Activated CD8-positive, alpha-beta memory T cell treated with anti-CD3 and anti-CD28 coated beads, Interleukin-2, amount 50 U/mL, for 4 hours (primary cell): ENCODE measurements at places on chromosomes 2 and 18.

GRCh38 chr2:79887747-79888374, 375.0 kb downstream of the CTNNA2 start:
- no peak for DNase-seq

GRCh38 chr2:12858786-12859185, 142.1 kb downstream of the TRIB2 start:
- no peak for DNase-seq

- DNase-seq = no peak
Measured at GRCh38 chr2:179619947-179620467, 241.4 kb downstream of the ZNF385B start.

DNA sequence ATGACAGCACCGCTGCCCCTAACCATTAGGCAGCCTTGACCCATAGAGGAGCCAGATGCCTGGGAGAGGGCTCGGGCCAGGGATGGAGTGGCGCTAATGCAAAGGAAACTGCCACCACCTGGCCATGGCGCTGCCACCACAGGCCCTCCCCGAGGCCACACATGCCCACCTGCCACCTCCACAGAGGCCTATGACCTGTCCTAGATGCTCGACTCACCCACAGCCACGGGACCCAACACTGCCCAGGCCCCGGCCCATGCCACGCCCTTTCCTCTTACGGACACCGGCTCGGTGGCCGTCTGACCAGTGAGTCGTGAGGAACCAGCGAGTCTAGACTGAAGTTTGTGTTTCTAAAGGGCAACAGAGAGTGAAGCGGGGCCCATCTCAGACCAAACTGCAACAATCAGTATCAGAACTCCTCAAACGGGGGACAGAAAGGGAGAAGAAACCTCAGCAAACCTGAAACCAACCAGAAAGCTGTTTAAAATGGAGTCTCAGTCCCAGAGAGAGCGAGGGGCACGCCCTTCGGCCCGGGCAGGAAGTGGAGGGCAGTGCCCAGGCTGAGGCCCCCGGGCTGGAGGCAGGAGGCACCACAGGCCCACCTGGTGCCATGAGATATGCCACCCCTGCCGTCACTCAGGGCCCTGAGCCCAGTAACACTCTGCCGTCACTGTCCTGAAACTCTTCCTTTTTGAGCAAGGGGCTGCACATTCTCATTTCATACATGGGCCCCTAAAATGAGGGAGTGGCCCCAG, 711 bp downstream of the GPR17 start:
- no peak for DNase-seq

DNA sequence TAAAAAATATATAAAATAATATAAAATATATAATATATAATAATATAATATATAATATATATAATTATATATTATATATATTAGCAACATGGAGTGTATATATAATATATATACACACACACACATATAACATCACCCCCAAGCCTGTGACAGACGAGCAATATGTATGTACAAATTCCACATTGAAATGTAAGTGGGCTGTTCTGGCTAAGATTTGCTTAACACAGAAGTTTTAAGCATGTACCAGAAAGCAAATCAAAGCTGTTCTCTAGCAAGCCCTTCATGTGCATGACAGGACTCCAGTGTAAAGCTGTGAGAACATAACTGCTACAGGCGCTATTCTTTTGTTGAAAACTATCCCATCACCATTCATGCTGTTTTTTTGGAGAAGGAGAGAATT, 261.7 kb upstream of the TNP1 start:
- no peak for DNase-seq

GRCh38 chr2:54457323-54458023, 1.3 kb downstream of the SPTBN1 start:
- DNase-seq = no peak

- no peak for DNase-seq
Measured at GRCh38 chr2:8487461-8487932, 194.4 kb upstream of the ID2 start.

DNA sequence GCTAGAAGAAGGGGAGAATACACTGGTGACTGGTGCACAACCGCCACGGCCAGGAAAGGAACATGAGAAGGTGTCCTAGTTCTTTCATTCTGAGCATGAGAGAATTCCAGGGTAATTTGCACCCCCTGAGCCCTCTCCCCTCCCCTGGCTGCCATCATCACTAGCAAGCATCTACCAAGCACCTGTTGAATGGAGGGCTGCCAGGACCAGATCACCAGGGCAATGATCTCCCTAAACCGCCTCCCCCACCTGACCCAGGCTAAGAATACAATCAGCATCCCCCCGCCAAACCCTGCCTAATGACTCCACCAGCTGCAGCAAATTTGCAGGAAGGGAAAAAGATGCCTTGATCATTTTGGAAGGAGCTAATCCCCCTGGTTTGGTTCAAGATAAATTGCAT, 100.2 kb downstream of the STPG4 start:
- DNase-seq = no peak

- no peak for DNase-seq
Measured at GRCh38 chr18:1599196-1599595, 694.5 kb downstream of the ADCYAP1 start.

DNA sequence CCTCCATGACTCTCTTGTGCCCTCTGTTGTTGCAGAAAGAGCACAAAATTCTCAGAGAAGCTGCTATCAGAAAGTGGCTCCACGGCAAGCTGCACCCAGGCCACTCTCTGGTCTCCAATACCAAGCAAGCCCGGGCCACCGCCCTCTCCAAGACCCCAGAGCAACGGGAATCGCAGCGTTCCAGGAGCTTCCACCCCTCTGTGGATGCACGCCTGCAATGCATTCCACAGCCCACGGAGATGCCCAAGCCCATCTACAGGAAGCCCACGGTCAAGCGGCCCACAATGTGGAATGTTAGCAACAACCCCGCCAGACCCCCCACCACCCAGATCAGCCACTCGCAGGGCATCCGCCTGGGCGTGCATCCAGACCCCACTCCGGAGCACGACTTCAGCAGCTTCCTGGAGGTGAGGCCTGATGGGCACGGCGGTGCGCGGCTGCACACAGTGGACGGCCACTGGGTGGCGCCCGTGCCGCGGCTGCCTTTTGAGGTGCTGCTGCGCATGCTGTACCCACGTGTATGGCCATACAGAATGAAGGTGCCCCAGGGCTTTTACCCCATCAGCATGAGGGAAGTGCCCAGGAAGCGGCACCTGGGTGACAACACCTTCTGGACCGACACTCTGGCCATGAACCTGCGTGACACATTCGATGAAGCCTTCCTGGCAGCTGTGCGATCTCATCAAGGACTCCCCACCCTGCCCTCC, 6.3 kb downstream of the ANKRD53 start:
- DNase-seq = peak; percentile 84

GRCh38 chr2:230723363-230723762, 10.7 kb downstream of the CAB39 start:
- peak; percentile 40 for DNase-seq

DNA sequence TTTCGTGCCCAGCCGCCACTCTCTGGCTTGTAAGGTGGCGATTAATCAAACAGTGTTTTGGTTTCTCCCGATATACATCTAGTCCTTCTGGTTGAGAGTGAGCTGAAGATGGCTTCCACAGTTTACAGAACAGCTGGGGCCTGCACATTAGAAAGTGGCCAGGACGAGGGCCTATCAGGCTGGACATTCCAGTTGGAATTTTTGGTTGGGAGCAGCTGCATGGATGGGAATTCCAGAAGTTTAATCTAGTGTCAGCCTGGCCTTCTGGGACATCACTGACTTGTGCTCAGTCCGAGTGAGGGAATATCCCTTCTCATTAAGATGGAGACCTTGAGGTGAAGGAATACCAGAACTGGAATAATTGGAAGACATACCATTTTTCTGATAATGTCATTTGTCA, 118.1 kb upstream of the SIX2 start:
- DNase-seq = no peak

- DNase-seq = peak; percentile 58
Measured at GRCh38 chr2:234164493-234165413, 114.3 kb downstream of the SPP2 start.

GRCh38 chr2:104698276-104698675, 155.6 kb upstream of the POU3F3 start:
- no peak for DNase-seq

GRCh38 chr2:166410828-166411472, 35.2 kb upstream of the SCN9A start:
- DNase-seq = no peak
